ENCODE measurements at places on chromosomes 2 and 18.

- DNase-seq = no peak
Measured at GRCh38 chr2:155266109-155266508, 567.6 kb downstream of the KCNJ3 start.

GRCh38 chr2:157809212-157809611 lies 66.9 kb downstream of the ACVR1 start:
- no peak for DNase-seq

GRCh38 chr18:28523758-28524475 lies 347.0 kb upstream of the CDH2 start:
- DNase-seq = no peak

GRCh38 chr2:221468317-221468716 lies 103.8 kb downstream of the EPHA4 start:
- DNase-seq = no peak
